Lung (tissue), 17 donors: ENCODE measurements at places on chromosomes 1 and 21. TPM values are rescaled to one million over a fixed set of nuclear protein-coding genes. Genes with fewer than 3 reads are reported as not detected.

DNA sequence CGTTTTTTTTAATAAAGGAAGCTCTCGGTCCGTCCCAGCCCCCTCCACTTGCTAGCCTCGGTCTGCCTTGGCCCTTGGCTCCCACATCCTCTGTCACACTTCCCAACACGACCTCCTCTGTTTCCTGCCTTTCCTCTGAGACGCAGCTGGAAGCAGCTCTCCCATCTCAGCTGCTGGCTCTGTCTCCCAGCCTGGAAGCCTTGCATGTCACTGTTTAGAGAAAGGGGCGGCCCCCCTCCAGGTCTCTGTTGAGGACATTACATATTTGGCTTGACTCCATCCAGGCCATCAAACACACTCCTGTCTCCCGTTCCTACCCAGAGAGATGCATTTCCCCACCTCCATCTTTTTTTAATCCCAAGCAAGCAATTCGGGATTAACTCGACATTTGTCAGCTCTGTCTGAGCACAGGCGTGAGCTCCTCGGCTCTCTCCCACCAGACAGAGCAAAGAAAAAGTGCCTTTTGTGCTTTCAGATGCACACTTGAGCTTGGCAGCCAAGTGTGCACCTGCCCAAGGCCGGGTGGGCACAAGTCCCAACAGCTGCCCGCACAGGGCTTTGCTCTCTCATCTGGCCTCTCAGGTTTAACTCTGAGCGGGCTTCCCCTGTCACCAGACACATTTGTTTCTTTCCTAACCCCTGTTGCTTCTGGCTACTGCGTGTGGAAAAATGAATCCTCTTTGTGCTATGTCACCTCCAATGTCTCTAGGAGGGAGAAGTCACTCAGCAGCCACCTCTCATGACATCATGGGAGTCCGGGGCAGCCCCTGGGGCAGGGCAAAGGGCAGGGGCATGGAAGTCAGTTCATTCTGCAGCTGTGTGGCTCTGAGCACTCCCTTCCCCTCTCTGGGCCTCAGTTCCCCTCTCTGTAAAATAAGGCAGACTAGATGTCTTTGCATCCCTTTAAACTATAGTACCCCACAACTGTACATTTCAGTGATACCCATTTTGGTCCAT lies 108.3 kb downstream of the KCND3 start:
- no peaks in the 10 kb centered on the region for H3K36me3 ChIP-seq
- peaks cover 9% of the 10 kb centered on the region for H3K4me1 ChIP-seq
- peaks cover 4% of the 10 kb centered on the region for H3K27me3 ChIP-seq
- no peak overlapping the region for H3K27ac ChIP-seq
- DNase-seq: peak; percentile 84

Gene SYNC
- total RNA-seq: 15.4 TPM

- no peaks in the 10 kb centered on the region for H3K36me3 ChIP-seq
- no peak overlapping the region for H3K4me3 ChIP-seq
- peak overlapping the region; percentile 84 for H3K27ac ChIP-seq
- no peak for DNase-seq
Measured at GRCh38 chr1:12152113-12152891, 14.5 kb upstream of the TNFRSF1B start.

Gene DDX20
- 9.6 TPM for total RNA-seq

- H3K4me3 ChIP-seq: peak within 1 kb of the TSS; percentile 93
- peaks cover 19% of the 10 kb centered on the region for H3K36me3 ChIP-seq
Measured at GRCh38 chr1:173477286-173478093, at the start of gene PRDX6. TSS of gene PRDX6 (plus strand) at chr1:173477335. CDS start at chr1:173477398, 63 bp downstream.

GRCh38 chr1:20935717-20936116 lies 148.6 kb upstream of the HP1BP3 start:
- H3K4me3 ChIP-seq: no peak overlapping the region
- H3K4me1 ChIP-seq: no peaks in the 10 kb centered on the region
- no peak for DNase-seq

DNA sequence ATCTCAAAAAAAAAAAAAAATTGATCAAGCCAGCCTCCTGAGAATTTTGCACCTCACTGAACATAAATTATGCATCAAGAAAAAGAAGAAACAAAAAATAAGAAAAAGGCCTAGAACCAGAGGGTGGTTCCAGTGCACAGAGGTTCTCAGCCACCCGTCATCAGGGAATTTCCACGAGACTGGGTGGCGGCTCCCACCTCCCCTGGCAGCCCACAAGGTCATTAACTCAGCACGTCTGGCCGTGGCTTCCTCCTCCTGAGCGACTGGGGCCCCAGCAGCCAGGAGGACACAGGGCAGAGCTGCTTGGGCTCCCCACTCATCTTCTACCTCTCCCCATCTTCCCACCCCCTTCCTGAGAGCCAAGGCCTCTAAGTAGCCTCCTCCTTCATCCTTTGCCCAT lies 15.7 kb upstream of the TMEM51 start:
- H3K27me3 ChIP-seq: no peaks in the 10 kb centered on the region
- no peaks in the 10 kb centered on the region for H3K4me1 ChIP-seq
- no peak overlapping the region for H3K27ac ChIP-seq
- H3K36me3 ChIP-seq: no peaks in the 10 kb centered on the region
- H3K4me3 ChIP-seq: no peak overlapping the region

DNA sequence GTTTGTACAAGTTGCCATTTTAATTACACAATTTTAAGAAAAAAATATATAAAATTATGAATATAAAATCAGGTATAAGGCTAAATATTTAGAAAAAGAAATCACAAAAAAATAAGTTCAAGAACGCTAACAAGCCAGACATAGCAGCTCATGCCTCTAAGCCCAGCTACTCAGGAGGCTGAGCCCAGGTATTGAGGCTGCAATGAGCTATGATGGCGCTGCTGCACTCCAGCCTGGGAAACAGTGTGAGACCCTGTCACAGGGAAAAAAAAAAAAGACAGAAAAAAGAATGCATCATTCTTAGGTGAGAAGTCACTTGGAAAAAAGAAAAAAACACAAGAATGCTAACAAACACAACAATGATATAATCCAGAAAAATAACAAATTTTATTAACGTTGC lies 112.3 kb upstream of the PRDX6 start:
- H3K4me3 ChIP-seq: no peak overlapping the region
- H3K27me3 ChIP-seq: no peaks in the 10 kb centered on the region
- no peak for DNase-seq
- no peaks in the 10 kb centered on the region for H3K36me3 ChIP-seq
- H3K4me1 ChIP-seq: no peaks in the 10 kb centered on the region

Gene HES5
- total RNA-seq: 1.00 TPM

DNA sequence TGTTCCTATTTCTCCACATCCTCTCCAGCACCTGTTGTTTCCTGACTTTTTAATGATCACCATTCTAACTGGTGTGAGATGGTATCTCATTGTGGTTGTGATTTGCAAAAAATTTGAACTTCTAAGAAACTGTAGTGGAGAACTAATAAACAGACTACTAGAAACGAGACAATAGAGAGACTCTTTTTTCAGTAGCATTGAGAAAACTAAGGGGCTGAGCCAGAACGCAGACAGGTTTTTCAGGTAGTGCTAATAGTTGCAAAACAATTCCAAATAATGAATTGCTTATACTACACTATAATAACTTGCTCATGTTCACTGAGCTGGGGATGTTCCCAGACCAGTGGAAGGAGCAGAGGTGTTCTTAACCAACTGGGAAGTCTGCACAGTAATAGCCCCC lies 98.8 kb upstream of the DPH5 start:
- H3K27ac ChIP-seq: no peak overlapping the region
- H3K27me3 ChIP-seq: no peaks in the 10 kb centered on the region
- H3K4me1 ChIP-seq: peaks cover 14% of the 10 kb centered on the region
- DNase-seq: no peak

GRCh38 chr1:78339490-78339889 lies 151.3 kb upstream of the PTGFR start:
- H3K27ac ChIP-seq: no peak overlapping the region
- DNase-seq: no peak
- no peaks in the 10 kb centered on the region for H3K36me3 ChIP-seq
- H3K4me1 ChIP-seq: no peaks in the 10 kb centered on the region

Gene CFAP141
- 3.2 TPM for total RNA-seq

- no peak overlapping the region for H3K27ac ChIP-seq
- no peak for DNase-seq
- H3K36me3 ChIP-seq: peaks cover 21% of the 10 kb centered on the region
- H3K4me1 ChIP-seq: peaks cover 4% of the 10 kb centered on the region
- no peaks in the 10 kb centered on the region for H3K27me3 ChIP-seq
Measured at GRCh38 chr21:32332463-32332951, 33.9 kb downstream of the MRAP start.

Gene GLMP
- 30.1 TPM for total RNA-seq

DNA sequence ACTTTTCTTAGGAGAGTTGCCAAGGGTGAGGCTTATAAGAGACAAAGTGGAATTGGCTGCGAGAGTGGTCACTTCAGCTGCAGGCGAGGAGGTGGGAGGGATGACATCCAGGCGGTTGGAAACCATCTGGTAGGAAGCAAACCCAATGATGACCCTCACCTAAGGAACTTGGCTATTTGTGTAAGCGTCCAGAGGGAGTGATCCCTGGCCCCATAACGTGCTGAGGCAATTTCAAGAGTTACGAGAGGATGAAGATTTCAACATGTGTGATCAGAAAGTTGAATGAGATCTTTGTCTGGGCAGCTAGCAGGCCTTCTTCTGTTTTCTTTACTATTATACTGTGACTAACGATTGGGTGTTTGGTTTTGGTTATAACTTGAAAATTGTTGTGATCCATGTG lies 102.7 kb upstream of the VANGL1 start:
- H3K4me3 ChIP-seq: no peak overlapping the region
- H3K36me3 ChIP-seq: no peaks in the 10 kb centered on the region

Gene RAVER2
- 9.2 TPM for total RNA-seq

DNA sequence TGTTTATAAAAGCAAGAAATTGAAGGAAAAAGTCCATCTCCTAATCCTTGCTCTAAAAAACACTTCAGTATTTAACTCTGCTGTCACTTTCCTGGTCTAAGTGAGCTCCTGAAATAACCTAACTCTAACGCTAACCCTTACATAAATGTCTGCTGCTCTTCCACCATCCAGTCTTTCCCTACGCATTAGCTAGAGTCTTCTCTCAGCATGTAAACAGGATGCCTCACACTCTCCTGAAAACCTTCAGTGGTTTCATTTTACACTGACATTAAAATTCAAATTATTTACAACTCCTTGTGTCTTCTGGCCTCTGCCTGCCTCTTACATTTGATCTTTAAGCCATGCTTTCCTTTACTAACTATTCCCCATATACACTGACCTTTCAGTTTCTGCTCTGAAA lies 697.6 kb upstream of the CXADR start:
- no peak for DNase-seq
- H3K27ac ChIP-seq: no peak overlapping the region
- no peak overlapping the region for H3K4me3 ChIP-seq
- no peaks in the 10 kb centered on the region for H3K4me1 ChIP-seq
- no peaks in the 10 kb centered on the region for H3K36me3 ChIP-seq
- no peaks in the 10 kb centered on the region for H3K27me3 ChIP-seq

GRCh38 chr1:27970401-27970800 lies 10.6 kb downstream of the XKR8 start:
- H3K27me3 ChIP-seq: no peaks in the 10 kb centered on the region
- H3K36me3 ChIP-seq: peaks cover 20% of the 10 kb centered on the region
- no peak for DNase-seq

DNA sequence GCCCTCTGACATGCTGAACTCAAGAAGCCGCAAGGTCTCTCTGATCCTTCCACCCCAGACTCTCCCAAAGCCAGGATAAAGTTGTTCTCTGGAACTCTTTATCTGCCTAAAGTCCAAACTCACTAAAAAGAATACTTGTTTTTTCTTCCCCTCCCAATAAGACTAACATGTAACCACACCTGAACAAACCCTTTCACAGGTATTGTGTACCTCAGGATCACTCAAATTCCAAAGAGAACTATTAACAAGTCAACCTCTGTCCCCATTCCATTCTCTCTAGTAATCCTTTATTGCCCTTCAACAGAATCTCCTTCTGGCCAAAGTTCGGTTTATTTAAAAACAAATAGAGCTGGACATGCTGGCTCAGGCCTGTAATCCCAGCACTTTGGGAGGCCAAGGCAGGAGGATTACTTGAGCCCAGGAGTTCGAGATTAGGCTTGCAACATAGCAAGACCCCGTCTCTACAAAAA lies 4.1 kb upstream of the TOE1 start:
- H3K27ac ChIP-seq: no peak overlapping the region
- peaks cover 8% of the 10 kb centered on the region for H3K4me1 ChIP-seq
- no peak overlapping the region for H3K4me3 ChIP-seq
- no peak for DNase-seq

DNA sequence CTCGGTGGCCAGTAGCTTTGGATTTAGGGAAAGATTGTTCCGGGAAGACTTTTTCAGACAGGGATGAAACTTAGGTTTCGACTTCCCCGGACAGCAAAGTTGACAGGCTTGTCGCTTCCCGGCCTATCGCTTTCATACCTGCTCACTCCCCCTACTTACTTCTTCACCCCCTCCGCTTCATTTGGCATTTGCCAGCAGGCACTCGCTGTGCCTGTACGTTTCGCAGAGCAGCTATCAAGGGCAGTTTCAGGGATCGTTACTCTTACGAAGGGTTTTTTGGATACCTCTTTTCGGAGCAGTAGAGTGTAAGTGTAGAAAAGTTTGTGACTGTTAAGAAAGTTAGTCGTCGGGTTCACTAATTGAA lies 393 bp downstream of the BLZF1 start:
- peak overlapping the region; percentile 69 for H3K4me3 ChIP-seq
- peaks cover 17% of the 10 kb centered on the region for H3K36me3 ChIP-seq
- H3K27me3 ChIP-seq: no peaks in the 10 kb centered on the region

DNA sequence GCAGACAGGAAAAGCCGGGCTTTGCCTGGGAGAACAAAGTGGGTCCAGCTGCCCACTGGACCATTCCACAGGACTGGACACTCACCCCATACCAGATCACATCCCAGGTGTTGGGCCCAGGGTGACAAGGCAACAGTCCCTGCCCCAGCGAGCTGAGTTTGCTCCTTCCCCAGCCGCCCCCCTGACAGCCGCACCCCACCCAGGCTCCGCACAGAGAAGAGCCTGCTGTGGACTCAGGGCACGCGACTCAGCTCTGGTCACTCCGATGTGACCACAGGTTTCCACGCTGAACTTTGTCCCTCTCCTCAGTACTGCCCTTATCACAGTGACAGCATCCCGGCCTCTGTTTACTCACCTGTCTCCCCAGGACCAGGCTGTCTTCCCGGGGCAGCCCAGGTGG lies 1.2 kb downstream of the BMP8B start:
- no peaks in the 10 kb centered on the region for H3K36me3 ChIP-seq
- H3K4me1 ChIP-seq: no peaks in the 10 kb centered on the region
- H3K27ac ChIP-seq: no peak overlapping the region
- H3K27me3 ChIP-seq: no peaks in the 10 kb centered on the region
- DNase-seq: no peak
- H3K4me3 ChIP-seq: no peak overlapping the region

- no peaks in the 10 kb centered on the region for H3K36me3 ChIP-seq
- H3K27me3 ChIP-seq: peaks cover 9% of the 10 kb centered on the region
- no peak overlapping the region for H3K4me3 ChIP-seq
- no peaks in the 10 kb centered on the region for H3K4me1 ChIP-seq
- H3K27ac ChIP-seq: no peak overlapping the region
Measured at GRCh38 chr1:17837233-17838030, 82.3 kb downstream of the ACTL8 start.
